Activated naive CD4-positive, alpha-beta T cell treated with Interleukin-2 at 50 U/mL for 16 hours (primary cell): ENCODE measurements at places on chromosomes 5 and 9.

DNA sequence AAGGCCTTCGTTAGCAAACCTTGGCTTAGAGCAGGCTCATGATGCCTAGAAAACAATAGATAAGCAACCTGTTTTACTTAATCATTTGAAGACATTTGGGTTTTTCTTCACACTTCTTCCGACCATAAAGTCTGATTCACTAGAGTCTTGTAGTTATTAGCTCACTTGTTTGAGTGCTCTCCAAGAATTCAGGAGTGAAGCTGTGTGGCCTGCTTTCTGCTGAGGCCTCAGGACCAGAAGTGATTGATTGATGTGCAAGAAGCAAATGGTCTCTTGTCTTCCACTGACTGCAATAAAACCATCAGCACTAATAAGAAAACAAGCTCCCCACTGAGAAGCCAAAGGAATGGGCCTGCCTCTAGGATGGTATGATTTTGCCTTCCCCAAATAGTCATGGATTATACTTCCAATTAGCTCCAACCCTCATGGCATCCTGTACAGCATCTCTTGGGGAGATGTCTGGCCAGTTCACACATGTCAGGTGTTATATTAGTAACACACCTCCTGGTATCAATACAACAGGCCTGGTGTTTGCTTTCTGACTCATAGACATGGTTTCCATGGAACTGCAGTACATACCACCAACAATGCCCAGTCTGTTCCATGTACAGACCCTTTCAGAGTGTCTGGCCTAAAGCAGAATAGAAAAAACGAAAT, 317.6 kb downstream of the CWC27 start:
- DNase-seq: no peak

DNA sequence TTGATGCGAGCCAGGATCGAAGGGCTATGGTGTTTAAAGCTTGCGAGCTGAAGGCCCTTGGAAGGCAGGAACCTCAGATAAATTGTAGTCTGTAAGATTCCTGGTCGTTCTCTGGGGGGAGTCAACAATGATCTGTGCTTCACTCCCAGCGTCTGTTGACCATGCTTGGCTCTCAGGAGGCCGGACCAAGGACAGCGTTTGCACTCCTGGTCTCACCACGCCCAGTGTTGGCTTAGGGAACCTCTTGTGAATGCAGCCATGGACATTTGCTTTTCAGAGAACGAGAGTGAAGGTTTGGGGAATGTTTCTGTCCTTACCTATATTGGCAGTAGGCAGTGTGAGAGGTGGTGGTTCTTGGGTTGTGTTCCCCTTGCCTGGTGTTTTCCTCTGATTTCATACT, 60.2 kb upstream of the FAM120AOS start:
- DNase-seq: no peak

DNA sequence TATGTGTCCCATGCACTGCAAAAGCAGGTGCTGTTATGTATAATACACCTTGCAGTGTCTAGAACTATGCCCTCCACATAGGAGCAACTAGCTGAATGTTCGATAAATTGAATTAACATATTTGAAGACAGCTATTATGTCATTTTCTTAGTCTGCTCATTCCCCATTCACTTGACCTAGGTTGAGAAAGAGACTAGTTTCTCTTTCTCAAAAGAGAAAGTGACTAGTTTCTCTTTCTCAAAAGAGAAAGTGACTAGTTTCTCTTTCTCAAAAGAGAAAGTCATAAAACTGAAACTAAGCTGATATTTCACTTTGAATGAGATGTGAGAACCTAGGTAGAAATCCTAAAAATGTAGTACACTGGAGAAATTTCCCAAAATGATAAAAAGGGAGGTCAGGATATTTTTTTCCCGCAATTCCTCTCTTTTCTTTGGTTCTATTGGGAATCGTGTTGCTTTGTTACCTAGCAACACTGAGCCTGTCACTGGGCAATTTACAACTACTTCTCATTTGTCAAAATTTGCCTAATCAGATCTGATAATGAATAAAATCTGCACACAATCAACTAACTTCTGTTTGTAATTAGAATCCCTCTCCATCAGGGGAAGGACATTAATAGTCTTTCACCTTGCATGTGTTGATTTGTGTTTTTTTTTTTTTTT, 132.0 kb upstream of the GRIA1 start:
- no peak for DNase-seq

- no peak for DNase-seq
Observed at GRCh38 chr5:125171641-125172040, 425.2 kb upstream of the ZNF608 start.

- DNase-seq: no peak
Observed at GRCh38 chr9:110571801-110572483, 7.6 kb downstream of the SVEP1 start.

DNA sequence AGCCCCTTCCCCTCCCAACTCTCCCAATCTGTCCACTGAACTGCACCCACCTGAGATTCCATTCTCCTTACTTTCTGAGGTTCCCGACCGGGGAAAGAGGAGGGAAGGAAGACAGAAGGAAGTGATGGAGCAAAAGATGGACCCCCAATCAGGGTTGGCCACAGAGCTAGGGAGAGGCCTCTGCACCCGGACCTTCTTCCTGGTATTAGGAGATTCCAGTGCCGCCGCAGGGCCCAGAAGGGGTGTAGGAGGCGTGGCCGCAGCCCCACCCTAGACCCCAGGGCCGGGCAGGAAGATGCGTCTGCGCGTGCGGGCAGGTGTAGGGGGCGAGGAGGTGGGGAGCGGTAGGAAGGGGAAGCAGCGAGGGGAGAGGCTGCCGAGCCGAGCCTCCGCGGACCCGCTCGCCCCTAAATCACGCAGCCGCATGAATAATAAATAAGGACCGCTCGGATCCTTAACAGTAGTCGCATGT, 104.2 kb upstream of the MVB12B start:
- DNase-seq: no peak

DNA sequence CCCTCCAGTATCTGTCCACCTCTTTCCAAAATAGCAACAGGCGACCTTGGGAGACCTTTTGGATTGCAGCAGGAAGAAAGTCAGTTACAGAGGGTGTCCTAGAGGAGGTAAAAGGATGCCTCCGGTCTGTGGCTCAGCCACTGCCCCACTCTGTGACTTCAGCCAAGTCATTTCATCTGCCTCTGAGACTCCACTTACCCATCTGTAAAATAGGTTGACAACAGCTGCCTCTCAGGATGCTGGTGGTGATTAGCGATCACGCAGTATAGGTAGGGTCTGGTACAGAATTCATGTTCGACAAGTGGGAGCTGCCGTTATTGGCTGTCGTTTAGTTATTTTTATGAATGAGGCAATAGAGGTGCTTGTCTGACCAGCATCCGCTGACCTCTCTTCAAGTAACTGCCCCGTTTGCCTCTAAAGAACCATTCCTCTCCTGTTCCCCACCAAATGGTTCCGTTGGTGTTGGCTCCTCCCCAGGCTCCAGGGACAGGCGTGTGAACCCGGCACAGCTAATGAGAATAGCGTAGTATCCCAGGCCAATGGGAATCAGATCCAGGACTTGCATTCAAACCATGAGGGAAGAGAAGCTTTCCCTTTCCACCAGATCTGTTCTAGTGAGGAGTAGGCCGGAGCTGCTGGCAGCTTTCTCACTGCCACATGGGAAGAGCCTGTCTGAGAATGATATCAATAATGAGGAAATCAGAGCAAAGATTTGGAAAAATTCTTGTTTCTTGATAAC, 64.1 kb downstream of the SMIM23 start:
- no peak for DNase-seq

DNA sequence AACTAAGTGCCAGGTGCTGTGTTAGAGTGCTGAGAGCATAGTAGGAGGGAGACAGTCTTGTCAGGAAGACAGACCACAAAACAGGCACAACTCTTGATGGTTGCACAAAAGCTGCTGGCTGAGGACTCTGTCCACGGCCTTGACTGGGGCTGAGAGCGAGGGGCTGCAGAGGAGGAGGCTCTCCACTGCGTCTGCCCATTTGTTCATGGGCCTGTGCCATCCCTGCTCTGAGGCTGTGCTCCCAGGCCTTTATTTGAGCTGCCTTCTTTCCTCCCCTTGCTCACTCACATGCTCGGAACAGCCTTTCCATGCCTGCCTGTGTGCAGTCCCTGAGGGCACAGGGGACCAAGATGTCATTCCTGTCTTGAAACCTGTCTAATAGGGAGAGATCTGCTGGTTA, 147.8 kb downstream of the CACNA1B start:
- no peak for DNase-seq

- peak; percentile 10 for DNase-seq
Observed at GRCh38 chr9:111599092-111599954, at the start of gene PTGR1. PTGR1 (minus strand) TSS chr9:111599647; CDS start chr9:111597422, 2,225 bp downstream.

- DNase-seq: peak; percentile 15
Observed at GRCh38 chr5:94793113-94793815, 174.8 kb downstream of the SLF1 start.

DNA sequence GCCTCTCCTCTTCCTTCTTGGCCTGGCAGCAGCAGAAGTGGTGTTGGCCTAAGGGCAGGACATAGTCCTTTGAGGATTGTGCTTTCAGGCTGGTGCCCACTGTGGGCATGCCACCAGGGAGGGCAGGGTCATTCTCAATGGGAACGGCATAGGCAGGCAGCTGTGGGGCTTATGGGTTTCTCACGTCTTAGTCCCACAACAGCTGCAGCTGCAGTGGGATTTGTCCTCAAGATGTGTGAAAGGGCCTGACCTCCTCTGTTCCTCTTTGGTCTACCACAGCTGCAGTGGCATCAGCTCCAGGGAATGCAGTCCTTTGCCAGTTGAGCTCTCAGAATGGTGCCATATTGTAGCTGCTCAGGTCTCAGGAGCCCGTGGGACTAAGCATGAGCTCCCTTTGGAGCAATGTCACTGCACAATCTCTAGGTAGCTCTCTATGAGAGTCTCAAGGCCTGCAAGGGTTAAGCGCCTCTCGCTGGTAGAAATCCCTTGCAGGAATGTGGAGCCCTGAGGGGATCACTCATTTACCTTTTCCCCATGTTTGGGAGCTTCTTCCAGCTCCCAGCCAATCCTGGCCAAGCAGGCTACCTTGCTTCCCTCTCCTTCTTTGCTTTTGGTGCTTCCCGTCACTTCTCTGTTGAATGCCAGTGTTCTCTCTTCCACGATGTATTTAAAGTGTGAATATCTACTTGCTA, 104.8 kb downstream of the GNA14 start:
- no peak for DNase-seq

DNA sequence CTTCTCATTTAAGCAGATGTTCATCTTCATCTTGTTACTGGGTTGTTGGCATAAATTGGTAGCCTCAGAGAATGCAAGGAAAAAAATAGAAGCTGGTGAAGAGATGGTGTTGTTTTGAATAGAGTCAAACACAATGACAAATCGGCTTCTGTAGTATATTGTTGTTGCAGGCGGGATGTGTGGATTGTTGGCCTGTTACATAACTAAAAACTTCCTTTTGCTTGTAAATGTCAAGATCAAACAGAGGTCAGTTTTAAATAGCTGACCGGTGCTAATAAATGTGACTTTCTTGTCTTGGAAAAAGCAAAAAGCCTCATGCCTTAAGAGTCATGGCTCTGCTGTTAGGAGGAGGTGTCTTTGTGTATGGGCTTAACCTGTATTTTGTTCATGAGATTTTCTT, 59.2 kb downstream of the CCDC192 start:
- no peak for DNase-seq

DNA sequence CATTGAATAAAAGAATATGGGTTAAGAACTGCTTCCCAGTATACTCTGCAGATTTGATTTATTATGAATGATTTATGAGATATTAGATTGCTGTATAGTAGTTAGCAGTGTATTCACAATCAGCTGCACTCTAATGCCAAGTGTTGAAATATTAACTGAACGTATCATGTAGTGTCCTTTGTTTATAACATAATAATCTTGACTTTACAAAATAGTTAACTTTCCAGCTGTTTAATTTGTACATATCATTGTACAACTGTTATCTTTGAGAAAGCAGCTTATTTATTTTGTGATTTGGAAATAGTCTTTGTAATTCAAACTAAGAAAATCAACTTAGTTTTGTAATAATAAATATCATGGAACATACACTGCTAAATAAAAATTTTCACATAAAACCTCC, 219.5 kb downstream of the RANBP17 start:
- DNase-seq: no peak

DNA sequence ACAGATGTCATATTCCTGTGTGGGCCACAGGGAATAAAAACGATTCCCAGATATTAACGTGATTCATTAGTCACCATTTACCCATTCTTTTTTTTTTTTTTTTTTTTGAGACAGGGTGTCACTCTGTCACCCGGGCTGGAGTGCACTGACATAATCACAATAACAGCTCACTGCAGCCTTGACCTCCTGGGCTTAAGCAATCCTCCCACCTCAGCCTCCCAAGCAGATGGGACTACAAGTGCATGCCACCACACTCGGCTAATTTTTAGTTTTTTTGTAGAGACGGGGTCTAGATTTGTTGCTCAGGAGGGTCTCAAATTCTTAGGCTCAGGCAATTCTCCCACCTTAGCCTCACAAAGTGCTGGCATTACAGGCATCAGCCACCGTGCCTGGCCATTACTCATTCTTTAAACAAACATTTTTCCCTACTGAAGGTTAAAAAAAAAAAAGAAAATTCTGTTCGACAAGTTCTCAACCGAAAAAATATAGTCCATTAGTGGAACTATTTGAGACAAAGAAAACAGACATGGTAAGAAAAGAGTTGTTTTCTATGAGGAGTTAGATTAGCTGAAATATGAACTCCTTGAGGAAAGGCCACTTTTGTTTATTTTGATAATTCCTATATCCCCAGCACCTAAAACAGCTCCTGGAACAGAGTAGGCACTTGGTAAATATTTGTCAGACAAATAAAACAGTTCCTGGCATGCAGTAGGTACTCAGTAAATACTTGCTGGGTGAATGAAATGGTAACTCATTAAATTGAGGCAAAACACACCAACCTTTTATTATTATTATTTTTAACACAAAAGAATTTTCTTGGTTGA, 32.1 kb upstream of the PDCL start:
- DNase-seq: no peak

GRCh38 chr9:23587903-23588302, 238.1 kb downstream of the ELAVL2 start:
- no peak for DNase-seq

GRCh38 chr5:153211076-153211475, 279.4 kb upstream of the GRIA1 start:
- no peak for DNase-seq

DNA sequence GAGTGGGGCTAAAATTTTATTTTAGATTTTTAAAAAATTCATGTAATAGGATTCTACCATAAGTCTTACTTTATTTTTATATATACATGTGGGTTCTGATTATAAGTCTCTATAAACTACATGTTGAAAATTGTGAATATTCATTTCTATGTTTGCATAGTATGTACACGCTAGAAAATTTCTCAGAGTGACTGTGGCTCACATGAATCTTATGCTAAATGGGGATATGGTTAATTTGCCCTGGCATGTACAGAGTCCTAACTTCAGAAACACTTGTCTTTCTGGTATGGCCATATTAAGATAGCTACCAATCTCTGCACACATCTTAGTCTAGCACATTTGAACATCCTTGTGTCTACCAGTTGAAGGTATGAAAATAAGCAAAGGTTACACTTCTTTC, 154.8 kb downstream of the FBXL7 start:
- no peak for DNase-seq

DNA sequence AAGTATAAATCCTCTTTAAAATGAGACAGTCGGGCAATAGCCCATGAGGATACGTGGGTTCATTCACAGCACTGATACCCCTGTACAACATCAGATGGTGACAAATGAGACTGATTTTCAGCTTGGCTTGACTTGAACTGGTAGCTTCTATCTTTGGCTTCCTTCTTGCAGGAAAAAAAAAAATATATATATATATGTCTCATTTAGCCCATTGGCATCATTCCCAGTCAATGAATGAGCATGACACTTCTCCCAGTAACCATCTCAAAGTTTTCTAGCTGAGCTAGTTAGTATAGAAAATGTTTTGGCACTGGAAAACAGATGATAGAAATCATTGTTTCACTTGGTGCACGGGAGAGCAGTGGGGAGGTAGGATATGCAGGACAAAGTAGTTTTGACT, 222.5 kb upstream of the TAS2R1 start:
- no peak for DNase-seq

GRCh38 chr5:132663771-132664695, 6.1 kb downstream of the IL13 start:
- DNase-seq: no peak
